ENCODE measurements at places on chromosomes 7 and 10. TPM values are rescaled to one million over a fixed set of nuclear protein-coding genes. Genes with fewer than 3 reads are reported as not detected.

DNA sequence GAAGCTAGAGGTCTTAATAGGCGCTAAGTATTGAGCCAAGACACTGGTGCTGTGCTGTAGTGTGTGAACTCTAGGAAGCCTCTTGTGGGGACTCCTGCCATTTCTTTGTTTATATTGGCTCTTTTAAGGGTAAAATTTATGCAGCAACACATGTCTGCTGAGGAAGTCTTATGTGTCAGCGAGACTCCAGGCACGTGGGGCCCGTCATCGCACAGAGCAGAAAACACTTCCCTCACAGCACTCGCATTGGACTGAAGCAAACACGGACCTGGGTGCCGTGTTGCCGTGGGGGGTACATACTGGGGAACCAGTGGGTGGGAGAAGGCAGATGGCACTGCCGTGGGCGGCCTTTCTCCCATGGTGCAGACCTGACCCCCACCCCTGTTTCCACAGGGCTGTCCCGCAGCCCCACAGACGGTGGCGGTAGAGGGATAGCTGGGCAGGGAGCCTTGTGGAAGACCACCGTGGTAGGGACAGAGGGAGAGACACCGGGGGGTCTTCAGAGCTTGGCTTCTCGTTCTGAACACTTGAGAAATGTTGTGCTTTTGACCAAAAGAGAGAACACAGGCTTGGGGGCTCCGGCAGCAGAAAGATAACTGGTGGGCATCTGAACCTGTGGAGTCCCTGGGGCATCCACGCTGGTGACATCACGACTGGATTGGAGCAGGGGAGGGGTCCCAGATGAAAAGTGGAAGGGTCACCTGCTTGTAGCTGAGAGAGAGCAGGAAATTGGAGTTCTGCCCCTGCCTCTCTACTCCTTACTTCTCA lies 284.7 kb upstream of the SHH start:
- no peak for DNase-seq

GRCh38 chr7:106954840-106955239 lies 89.7 kb upstream of the PRKAR2B start:
- DNase-seq = no peak

DNA sequence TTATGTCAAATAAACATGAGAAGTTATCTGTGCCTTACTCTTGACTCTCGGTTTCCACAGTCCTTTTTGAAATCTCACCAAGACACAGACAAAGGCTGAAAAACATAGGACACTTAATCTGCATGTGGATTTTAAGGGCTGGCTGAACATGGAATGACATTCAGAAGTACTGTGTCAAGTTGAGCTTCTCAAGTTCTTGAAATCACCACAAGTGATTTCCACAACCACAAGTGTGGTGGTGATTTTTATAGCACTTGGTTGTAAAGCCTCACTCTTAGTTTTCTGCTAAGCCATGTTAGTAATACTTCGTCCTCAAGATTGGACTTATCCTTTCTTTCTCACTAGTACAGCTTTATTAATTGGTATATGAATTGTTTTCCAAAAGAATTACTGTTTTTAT lies 29.6 kb downstream of the FOXP2 start:
- DNase-seq = no peak

GRCh38 chr10:105969884-105970377 lies 1194.6 kb downstream of the SORCS1 start:
- DNase-seq = no peak

DNA sequence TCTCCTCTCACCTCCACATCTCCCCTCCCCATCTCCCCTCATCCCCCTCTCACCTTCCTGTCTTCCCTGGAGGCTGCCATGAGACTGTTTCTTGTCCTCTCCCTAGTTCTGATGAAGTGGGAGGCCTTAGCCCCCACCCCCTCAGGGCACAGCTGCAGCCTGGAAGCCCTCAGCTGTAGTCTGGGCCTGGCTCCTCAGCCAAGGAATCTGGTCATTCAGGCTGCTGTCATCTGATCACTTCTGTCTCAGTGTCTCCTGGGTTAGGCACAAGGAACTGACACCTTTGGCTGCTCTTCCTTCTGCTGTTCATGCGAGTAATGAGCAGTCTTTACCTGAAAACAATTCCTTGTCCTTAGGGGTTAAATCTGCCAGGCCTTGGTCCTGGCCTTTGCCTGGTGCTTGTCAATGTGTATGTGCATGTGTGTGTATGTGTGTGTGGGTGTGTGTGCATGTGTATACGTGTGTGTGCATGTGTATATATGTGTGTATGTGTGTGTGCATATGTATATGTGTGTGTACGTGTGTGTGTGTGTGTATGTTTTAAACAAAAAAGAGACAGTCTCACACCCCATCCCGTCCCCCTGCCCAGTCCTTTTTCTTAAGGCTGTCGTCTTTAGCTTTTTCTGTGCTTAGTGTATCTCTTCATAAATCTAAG lies 153.5 kb upstream of the TMEM72 start:
- DNase-seq = no peak

DNA sequence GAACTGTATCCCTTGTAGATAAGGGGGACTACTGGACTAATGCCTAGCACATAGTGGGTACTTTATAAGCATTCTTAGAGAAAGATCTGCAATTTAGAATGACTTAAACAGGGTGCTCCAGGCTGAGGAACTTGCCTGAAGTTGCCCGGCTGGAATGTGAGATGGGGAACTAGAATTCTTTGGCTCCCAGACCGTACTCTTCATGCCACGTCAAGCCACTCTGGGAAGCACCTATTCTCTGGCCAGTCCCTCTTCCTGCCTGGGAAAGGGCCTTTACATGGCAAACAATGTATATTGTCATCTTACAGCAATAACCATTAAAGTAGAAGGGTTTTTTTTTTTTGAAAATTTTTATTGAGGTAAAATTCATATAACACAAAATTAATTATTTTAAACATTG lies 34.5 kb downstream of the ATXN7L1 start:
- DNase-seq = no peak

GRCh38 chr7:38929460-38930171 lies 20.6 kb upstream of the VPS41 start:
- DNase-seq = no peak

Gene MKI67
- 4.9 TPM for total RNA-seq

Gene PBLD
- 3.1 TPM for total RNA-seq

Gene ARHGAP22
- 6.2 TPM for total RNA-seq
